ENCODE measurements at places on chromosomes 4 and X. TPM values are rescaled to one million over a fixed set of nuclear protein-coding genes. Genes with fewer than 3 reads are reported as not detected.

The NLRP2B gene
- total RNA-seq, result 0.14 TPM

The TLR6 gene
- total RNA-seq, result 1.8 TPM

The IL2 gene
- total RNA-seq, result not detected

The SLC9B1 gene
- total RNA-seq, result not detected

The C4orf50 gene
- total RNA-seq, result not detected

The PRKG2 gene
- not detected for total RNA-seq

The DCLK2 gene
- total RNA-seq, result 18.3 TPM
